ENCODE measurements at places on chromosomes 2 and 18.

GRCh38 chr2:85939131-85939530, 50.3 kb upstream of the ST3GAL5 start:
- no peak for DNase-seq

GRCh38 chr2:209771474-209772289, at the start of gene UNC80:
Gene UNC80, plus strand, starts transcription at chr2:209771832. Its CDS starts 241 bp downstream, at chr2:209772073.
- no peak for DNase-seq

DNA sequence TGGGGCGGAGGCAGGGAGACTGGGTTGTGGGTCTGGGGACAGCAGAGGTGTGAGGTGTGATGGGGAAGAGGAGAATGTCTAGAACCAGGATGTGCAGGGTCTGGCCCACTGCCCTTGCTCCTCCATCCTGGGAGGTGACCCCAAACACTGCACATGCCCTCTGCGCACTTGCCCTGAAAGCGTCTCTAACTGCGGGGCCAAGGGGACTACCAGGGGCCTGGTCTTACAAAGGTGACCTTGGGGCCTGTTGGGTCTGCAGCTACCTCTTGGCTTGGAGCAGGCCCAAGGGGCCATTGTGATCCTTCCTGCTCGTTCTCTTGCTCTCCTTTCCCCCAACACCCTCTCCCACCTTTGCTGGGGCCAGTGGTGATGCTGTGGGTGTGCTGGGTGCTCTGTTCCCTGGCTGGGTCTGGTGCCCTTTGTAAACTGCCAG, 48.0 kb upstream of the FAHD2A start:
- no peak for DNase-seq

DNA sequence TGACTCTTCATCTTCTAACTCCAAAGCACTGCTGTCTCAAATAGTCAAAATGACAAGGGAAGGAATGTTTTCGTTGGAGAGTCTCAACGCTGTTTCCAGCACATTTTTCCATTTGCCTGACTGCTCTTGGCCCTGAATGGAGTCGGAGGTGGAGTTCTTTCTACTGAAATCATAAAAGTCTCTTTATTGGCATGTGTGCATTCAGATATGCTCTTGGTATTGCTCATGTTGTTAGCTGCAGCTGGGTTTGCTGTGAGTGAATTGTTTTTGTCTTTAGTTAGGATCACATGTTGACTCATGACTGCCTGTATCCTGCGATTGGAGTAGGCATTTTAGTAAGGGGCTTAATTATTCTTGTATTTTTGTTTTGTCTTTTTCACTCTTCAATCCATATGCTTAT, 16.8 kb downstream of the TMEM17 start:
- DNase-seq = no peak

DNA sequence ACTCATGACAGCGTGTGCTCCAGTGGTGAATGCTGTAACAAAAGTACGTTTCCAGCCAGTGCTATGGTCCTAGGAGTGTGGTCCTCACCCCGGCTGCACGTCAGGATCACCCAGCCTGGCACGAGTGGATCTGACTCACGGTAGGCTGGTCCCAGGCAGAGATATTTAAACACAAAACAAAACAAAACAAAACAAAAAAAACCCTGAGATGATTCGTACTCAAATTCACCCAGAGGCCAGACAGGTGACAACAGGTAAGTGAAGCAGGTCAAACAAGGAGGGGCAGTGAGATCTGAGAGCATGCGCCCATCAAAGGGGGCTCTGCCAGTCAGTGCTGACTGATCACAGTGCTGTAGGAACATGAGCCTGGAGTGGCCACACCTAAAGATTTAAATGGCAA, 43.2 kb downstream of the C2orf76 start:
- no peak for DNase-seq

- DNase-seq = no peak
Observed at GRCh38 chr2:122710049-122710448, 954.6 kb downstream of the TSN start.

DNA sequence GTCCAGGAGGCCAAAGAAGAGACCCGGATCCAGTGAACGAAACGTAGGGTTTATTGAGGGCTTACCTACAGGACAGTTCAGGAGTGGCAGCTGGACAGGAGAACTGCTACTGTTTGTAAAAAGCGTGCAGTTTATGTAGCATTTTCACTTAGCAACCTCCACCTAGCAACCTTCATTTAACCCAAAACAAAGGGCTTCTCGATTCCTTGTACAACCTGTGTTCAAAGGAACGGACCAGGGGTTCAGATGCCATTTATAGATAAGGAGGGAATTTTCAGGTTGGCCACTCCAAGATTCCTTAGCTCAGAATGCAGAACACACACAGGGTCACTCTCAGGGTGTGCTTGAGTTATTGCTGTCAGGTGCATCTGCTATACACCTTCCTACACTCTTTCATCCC, 65.1 kb upstream of the YWHAQ start:
- no peak for DNase-seq

DNA sequence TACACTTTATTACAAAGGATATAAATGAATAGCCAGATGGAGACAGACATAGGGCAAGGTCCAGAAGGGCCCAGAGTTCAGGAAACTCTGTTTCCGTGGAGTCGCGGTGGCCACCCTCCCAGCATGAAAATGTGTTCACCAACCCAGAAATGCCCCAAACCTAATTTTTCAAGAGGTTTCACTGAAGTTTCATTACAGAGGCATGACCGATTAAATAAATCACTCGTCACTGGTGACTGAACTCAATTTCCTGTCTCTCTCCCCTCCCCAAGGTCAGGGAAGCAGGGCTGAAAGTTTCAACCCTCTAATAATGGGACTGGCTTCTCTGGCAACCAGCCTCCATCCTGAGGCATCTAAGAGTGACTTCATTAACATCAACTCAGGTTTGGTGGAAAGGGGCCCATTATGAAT, 22.4 kb downstream of the USP40 start:
- DNase-seq = no peak

- DNase-seq = no peak
Observed at GRCh38 chr2:219457784-219458369, 23.2 kb downstream of the SPEG start.

- DNase-seq = no peak
Observed at GRCh38 chr2:155169317-155169716, 470.8 kb downstream of the KCNJ3 start.

DNA sequence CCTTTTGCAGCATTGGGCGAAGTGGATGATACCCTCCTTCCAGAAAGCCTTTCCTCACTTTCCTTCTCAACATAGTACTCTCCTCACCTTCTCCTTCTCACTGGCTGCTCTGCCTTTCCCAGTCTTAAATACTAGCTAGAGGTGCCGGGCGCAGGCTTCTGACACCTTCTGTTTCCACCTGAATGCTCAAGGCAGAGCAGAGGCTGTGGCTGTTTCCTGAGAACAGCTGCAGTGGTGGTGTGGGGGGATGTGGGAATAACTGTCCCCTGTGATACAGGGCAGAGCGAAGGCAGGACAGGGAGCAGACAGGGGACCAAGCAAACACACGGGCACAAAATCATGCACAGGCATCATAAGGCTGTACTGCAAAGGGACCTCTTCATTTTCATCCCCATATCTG, 303.1 kb downstream of the SS18 start:
- no peak for DNase-seq

GRCh38 chr2:38271697-38272096, 105.4 kb downstream of the ATL2 start:
- no peak for DNase-seq

- DNase-seq = no peak
Observed at GRCh38 chr2:109428281-109428680, 185.5 kb downstream of the SEPTIN10 start.

- no peak for DNase-seq
Observed at GRCh38 chr2:120308038-120308910, 37.7 kb upstream of the INHBB start.

DNA sequence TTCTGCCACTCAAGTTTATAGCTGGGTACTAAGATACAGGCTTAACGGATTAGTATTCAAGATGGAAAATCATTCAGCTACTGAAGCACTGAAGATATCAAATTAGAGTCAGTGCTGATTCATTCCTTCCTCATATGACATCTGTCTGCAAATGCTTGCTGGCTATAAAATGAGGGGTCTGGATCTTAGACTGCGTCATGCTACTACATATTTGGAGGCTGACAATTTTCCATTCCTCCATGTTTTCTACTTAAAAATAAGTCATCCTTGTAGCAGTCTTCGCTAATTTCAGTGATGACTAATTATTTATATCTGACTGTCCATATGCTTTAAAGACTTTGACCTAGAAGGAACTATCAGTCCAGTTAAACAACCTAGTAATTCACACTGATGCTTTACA, 233.4 kb downstream of the RIT2 start:
- no peak for DNase-seq

- DNase-seq = no peak
Observed at GRCh38 chr2:49154891-49155290, 576 bp upstream of the FSHR start.

GRCh38 chr2:163086940-163087339, 248.4 kb upstream of the KCNH7 start:
- no peak for DNase-seq

DNA sequence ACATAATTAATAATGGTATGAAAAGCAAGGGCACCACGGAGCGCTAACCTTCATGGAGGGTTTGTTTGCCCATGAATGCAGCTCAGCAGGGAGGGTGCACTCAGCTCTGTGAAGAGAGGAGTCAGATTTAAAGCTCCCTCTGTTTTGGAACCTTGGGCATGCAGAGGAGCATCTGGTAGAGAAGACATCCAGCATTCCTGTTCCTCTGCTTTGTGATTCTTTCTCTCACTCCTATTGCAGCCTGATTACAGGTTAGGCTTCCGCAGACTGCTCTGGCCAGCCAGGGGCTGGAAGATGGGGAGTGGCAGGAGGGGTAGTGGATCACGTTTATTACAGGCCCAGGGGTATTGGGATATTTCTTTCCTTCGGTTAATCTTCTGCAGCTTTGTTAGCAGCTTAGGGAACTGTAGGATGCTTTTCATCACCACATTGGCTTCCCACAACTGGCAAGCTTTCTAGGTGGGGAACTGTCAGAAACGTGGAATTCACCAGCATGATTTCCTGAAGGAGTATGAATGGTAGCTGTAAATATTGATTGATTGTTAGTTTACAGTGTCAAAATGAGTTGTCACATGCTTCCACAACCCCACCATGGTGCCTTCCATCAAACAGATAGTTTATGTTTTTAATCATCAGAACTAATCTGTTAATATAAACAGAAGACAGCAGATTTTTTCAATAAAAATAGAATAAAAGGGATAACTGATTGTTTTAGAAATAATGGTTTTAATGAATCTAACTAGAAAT, 201.1 kb downstream of the VAPA start:
- DNase-seq = no peak

DNA sequence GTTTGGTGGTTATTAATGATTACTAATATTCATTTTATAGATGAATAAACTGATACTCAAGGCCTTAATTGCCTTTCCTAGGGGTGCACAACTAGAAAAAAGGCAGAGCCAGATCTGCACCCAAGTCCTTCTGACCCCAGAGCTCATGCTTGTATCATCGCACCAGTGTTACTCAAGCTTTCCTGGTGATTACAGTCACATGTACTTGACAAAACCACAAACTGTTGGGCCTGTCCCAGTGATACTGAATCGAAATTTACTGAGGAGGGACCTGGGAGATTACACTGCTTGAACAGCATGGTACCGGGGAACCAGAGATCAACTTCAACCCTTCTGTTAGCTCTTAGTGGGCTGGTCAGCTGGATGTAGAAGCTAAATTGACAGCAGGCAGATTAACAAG, 33.7 kb downstream of the FASTKD2 start:
- no peak for DNase-seq

GRCh38 chr2:189896809-189897208, 112.6 kb downstream of the PMS1 start:
- no peak for DNase-seq

GRCh38 chr2:11590193-11590592, 56.3 kb downstream of the GREB1 start:
- DNase-seq = no peak

GRCh38 chr2:181685150-181685688, 4.9 kb upstream of the NEUROD1 start:
- no peak for DNase-seq

DNA sequence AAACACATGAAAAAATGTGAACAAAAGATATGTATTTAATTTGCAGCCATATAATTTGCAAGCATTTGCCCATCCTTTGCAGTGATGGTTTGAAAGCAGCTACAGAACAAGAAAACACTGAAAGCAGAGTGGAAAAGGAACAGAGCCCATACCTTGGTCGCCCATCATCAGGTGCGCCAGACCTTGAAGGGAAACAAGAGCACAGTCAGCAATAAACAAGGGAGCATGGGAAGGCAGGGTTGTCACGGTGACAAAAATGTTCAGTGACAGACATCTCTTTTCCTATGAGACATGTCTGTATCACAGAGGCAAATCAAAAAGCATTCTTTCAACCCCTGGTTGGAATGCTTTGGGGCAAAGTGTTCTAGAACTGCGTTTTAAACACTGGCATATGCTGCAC, 109.4 kb downstream of the NRXN1 start:
- no peak for DNase-seq

Measured in T follicular helper cell (primary cell).